Stimulated activated CD4-positive, alpha-beta T cell treated with anti-CD3 and anti-CD28 coated beads, Interleukin-1b, Interleukin-23, amount 100 ng/mL, for 4 hours (primary cell): ENCODE measurements at places on chromosomes 1 and 21.

GRCh38 chr1:182337736-182338571, 53.6 kb downstream of the GLUL start:
- DNase-seq, result no peak

- DNase-seq, result no peak
Observed at GRCh38 chr21:45011426-45011825, 63.0 kb upstream of the ADARB1 start.

DNA sequence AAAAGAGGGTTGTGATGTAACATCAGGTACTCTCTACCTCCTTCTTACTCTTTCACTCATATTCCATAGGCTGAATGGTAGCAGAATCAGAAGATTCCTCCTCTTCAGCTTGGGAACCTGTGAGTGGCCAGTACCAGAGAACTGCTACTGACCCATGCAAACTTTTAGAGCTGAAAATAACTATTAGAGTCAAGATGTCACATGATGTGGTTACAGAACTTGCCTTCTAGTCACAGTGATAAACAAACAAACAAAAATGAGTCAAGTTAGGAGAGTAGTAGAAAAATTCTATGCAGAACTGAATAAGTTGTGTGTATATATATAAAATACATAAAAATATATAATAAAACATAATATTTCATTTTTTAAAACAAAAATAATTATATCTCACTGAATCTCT, 47.6 kb upstream of the RGS1 start:
- DNase-seq, result no peak

DNA sequence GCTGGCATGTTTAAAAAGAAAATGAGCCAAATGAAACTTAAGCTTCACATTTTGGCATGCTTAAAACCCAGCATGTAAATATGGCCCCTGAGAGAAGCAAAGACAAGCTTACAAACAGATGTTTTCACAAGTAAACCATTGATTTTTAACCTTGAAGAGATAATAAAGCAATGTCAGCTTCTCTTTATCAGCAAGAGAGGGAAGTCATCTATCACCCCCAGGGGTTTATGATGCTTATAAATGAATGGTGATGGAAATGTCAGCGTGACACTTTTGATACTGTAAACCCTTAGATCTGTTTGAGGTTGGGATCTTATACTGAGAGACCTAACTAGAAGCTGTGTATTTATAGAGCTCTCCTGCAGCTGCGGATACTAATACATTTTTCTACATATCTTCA, 471.3 kb downstream of the PLA2G4A start:
- no peak for DNase-seq

- no peak for DNase-seq
Observed at GRCh38 chr1:34129630-34130029, 35.4 kb downstream of the CSMD2 start.

- DNase-seq, result no peak
Observed at GRCh38 chr1:54887665-54888071, 673 bp upstream of the DHCR24 start.

DNA sequence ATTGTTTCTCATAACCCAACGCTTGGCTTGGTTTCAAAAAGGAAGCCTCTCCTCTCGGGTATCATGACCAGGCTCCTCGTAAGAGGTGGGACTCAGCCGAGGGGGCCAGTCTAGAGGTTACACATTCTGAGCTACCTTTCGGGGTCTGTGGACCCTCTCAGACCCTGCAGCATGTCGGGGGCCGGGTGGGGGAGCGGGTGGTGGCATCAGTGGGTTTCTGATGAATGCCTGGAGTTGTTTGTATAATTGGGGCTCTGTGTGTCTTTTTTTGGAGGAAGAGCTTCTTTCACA, 229.3 kb downstream of the CAMTA1 start:
- DNase-seq, result no peak

GRCh38 chr21:46436621-46437020, 22.1 kb upstream of the DIP2A start:
- DNase-seq, result no peak

- no peak for DNase-seq
Observed at GRCh38 chr1:39649636-39650185, 10.3 kb upstream of the HEYL start.

DNA sequence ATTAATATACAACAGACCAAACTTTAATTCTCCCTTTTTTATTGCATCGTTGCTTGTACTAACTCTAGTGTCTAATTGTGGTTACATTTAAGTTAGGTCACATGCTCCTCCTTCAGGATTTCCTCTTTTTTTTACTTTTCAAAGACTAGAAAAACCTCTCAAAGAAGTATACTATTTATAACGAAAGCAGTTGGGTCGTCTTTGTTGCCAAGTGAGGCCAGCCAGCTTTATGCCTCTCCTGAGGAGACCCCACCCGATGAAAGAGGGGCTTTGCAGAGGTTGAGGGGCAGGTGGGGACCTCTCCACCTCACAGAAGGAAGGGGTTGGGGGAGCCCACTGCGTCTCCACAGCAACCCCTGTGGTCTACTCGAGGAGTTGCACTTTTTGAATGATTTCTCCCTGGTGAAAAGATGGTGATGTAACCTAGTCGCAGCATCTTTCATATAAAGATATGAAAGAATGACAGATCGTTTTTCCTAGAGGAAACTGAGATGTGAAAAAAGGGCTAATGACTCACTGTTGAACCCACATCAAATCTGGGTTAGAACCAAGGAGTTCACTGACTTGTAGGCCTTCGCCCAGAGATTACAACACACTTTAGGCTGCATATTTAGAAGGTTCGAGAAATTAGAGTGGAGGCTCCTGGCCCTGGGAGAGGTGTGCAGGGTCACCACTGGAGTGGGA, 6.4 kb downstream of the TGFB2 start:
- no peak for DNase-seq

DNA sequence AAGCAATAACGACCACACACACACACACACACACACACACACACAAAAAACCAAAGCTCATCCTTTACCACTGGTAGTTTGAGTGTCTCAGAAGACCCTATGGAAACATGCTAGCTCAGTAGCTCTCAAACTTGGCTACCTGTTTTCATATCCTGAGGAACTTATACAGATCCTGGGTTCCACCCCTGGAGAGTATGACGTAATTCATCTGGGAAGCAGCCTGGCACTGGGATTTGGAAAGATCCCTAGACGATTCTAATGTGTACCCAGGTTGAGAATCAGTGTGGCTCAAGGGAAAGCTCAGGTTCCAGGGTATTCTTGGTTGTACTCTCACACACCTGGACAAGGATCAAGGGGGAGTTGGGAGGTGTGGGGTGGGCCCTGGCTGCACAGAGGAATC, 85.9 kb downstream of the SELENOF start:
- DNase-seq, result no peak

DNA sequence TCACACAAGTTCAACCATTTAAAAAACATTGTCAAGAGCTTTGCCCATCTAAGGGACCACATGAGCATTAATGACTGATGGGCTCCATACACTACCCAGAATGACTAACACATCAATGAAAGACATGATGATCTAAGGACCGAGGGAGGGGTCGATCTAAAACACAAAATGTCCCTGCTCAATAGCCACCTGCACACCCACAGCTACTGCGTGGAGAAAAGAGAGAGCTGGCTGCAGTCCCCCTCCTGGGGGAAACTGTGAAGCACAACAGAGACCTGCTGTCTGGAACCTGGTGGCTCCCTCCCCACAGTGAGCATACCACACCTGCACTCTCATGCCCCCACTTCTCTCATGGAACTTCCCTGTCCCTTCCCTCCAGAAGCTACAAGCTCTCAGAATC, 130.1 kb upstream of the ERG start:
- no peak for DNase-seq
